ENCODE measurements at places on chromosomes 7 and 10.

DNA sequence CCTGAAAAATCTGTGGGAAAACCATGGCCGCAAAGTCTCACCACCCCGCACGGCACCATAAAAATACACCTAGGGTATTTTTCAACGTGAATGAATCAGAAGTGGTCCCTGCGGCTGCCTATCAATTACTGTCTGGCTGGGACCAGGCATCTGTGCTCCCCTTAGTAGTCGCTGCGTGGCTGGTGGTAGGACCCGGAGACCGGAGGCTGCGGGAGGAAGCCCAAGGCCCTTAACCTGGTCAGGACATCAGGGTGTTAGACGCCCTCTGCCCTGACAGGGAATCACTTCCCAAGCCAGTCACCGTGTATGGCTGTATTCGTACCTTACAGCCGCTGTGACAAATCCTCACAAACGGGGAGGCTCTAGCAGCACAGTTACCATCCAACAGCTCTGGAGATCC is 141.5 kb upstream of the PPP2R2D start:
- no peak overlapping the region for H3K27ac ChIP-seq
- no peaks in the 10 kb centered on the region for H3K36me3 ChIP-seq
- no peak overlapping the region for H3K4me3 ChIP-seq
- no peak for DNase-seq
- H3K27me3 ChIP-seq, result peaks cover 55% of the 10 kb centered on the region

GRCh38 chr10:36446881-36447280 is 678.5 kb upstream of the ANKRD30A start:
- no peak overlapping the region for H3K4me3 ChIP-seq
- no peaks in the 10 kb centered on the region for H3K36me3 ChIP-seq
- no peaks in the 10 kb centered on the region for H3K27me3 ChIP-seq
- DNase-seq, result peak; percentile 79

DNA sequence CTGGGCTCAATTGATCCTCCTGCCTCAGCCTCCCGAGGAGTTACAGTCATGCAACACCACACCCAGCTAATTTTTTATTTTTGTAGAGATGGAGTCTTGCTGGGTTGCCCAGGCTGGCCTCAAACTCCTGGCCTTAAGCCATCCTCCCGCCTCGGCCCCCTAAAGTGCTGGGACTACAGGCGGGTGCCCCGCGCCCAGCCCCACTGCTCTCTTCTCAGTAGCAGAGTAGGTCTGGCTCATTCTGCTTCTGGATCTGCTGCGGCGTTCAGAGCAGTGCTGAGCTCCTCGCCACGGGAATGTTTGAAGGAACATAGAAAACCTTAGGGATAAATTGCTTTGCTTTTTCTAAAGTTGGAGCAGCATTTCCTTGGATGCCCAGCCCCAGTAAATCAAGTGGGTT is 27.4 kb downstream of the WIPI2 start:
- no peak overlapping the region for H3K4me3 ChIP-seq
- DNase-seq, result no peak
- H3K4me1 ChIP-seq, result peaks cover 16% of the 10 kb centered on the region
- no peak overlapping the region for H3K27ac ChIP-seq

GRCh38 chr10:107924458-107924857 is 760.0 kb upstream of the SORCS1 start:
- no peak for DNase-seq
- H3K27me3 ChIP-seq, result peaks cover 5% of the 10 kb centered on the region
- H3K27ac ChIP-seq, result no peak overlapping the region

GRCh38 chr7:148318838-148319237 is 271.7 kb upstream of the C7orf33 start:
- no peak overlapping the region for H3K4me3 ChIP-seq
- no peak for DNase-seq
- no peaks in the 10 kb centered on the region for H3K27me3 ChIP-seq

GRCh38 chr7:76300166-76300731 is 2.2 kb upstream of the HSPB1 start:
- no peak overlapping the region for H3K4me3 ChIP-seq
- H3K27me3 ChIP-seq, result no peaks in the 10 kb centered on the region
- H3K4me1 ChIP-seq, result peaks cover 41% of the 10 kb centered on the region
- H3K36me3 ChIP-seq, result peaks cover 12% of the 10 kb centered on the region
- DNase-seq, result no peak

GRCh38 chr10:35972275-35972674 is 330.2 kb upstream of the FZD8 start:
- H3K27ac ChIP-seq, result no peak overlapping the region
- no peaks in the 10 kb centered on the region for H3K4me1 ChIP-seq
- no peak for DNase-seq
- H3K36me3 ChIP-seq, result no peaks in the 10 kb centered on the region
- H3K27me3 ChIP-seq, result no peaks in the 10 kb centered on the region
- H3K4me3 ChIP-seq, result no peak overlapping the region

DNA sequence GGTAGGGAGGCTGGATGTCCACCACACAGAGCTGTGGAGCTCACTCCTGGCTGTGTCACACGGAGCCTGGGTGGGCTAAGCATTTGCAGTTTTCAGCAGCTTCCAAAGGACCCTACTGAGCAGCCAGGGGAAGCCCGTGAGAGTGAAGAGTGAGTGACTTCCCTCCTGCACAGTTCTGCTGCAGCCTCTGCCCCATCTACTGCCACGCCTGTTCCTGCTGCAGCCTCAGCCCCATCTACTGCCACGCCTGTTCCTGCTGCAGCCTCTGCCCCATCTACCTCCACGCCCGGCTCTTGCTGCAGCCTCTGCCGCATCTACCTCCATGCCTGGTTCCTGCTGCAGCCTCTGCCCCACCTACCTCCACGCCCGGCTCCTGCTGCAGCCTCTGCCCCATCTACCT is 12.2 kb downstream of the ADAM8 start:
- H3K27me3 ChIP-seq, result peaks cover 6% of the 10 kb centered on the region
- no peak overlapping the region for H3K4me3 ChIP-seq
- H3K36me3 ChIP-seq, result no peaks in the 10 kb centered on the region
- H3K27ac ChIP-seq, result no peak overlapping the region

All from left ventricle myocardium inferior (tissue), 1 donor.